Hippocampal formation (tissue), 2 donors: ENCODE measurements at places on chromosomes 5 and 9.

GRCh38 chr5:133391354-133392136 lies 220.8 kb downstream of the FSTL4 start:
- DNase-seq = no peak

- no peak for DNase-seq
Observed at GRCh38 chr5:14165375-14166106, 22.4 kb downstream of the TRIO start.

- DNase-seq = no peak
Observed at GRCh38 chr9:82052081-82052480, 63.5 kb downstream of the SPATA31D1 start.

DNA sequence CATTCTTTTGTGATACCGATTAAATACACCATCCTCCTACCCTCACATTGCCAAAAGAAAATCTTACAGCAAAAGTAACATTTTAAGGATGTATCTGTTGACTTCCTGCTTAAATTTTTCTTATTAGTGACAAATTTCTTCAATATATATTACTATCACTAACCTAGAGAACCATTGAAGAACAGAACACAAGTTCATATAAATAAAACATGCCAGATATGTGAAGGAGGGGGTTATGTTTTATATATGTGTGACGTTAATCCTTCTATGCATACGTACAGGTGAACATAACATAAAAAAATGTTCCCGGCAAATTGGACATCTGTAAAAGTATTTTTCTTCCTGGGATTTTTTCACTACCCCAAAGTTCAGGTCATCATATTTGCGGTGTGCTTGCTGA lies at the start of gene OR13F1:
Gene OR13F1, plus strand, starts transcription at position 301 of the 400 bp plus-strand sequence. Its CDS starts 0 bp downstream, at position 301.
- no peak for DNase-seq

DNA sequence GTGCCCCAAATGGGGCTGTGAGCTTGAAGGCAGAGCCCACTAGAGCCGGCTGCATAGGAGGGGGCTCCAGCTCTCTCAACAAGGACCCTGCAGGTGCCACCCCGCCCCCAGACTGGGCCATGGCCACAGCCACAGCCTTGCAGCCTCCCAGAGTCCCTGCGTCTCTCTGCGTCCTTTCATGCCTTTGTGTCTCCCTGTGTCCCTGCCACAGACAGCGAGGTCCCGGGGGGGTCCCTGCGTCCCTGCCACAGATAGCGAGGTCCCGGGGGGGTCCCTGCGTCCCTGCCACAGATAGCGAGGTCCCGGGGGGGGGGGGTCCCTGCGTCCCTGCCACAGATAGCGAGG lies 6.3 kb downstream of the NOXA1 start:
- no peak for DNase-seq

DNA sequence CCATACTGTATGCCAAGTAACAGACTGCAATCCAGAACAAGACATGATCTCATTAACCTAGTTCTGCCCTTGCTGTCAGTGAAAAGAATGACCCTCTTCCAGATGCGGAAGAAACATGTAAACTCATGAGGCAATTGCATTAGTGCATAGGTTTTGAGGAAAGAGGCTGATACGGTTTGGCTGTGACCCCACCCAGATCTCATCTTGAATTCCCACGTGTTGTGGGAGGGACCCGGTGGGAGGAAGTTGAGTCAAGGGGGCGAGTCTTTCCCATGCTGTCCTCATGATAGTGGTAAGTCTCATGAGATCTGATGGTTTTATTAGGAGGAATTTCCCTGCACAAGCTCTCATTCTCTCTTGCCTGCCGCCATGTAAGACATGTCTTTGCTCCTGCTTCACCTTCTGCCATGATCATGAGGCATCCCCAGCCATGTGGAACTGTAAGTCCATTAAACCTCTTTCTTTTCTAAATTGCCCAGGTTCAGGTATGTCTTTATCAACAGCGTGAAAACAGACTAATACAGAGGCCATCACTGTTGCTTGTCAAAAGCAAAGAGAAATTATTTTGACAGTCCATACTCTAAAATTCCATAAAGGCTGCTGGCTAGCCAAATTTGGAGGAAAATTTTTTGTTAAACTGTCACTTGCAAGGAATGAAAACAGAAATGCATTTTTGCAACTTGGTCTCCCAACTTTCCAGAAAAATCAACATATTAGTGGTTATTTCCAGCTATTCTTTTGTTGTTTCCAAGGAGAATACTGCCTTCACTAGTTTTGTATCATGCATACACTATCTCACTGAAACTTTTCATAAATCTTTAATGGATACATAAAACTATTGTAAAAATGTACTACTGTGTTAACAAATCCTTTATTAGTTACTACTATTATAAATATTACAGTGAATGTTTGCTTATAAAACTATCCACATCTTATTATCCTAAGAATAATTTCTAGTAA lies 3.2 kb upstream of the ARL15 start:
- no peak for DNase-seq
